ENCODE measurements at places on chromosomes 2 and 18.
A peak's percentile ranks its signal among the peaks of the same experiment; 100 is the strongest.

- DNase-seq: no peak
Observed at GRCh38 chr18:78727877-78728783, 251.5 kb upstream of the SALL3 start.

GRCh38 chr2:156447761-156448160 is 11.6 kb downstream of the GPD2 start:
- no peak for DNase-seq

- no peak for DNase-seq
Observed at GRCh38 chr18:49645841-49646351, 84.0 kb downstream of the LIPG start.

- DNase-seq: no peak
Observed at GRCh38 chr2:38432820-38433606, 55.9 kb upstream of the ATL2 start.

- DNase-seq: no peak
Observed at GRCh38 chr2:47033102-47033880, 117.7 kb upstream of the MCFD2 start.

- DNase-seq: no peak
Observed at GRCh38 chr2:153394247-153394646, 84.3 kb downstream of the RPRM start.

DNA sequence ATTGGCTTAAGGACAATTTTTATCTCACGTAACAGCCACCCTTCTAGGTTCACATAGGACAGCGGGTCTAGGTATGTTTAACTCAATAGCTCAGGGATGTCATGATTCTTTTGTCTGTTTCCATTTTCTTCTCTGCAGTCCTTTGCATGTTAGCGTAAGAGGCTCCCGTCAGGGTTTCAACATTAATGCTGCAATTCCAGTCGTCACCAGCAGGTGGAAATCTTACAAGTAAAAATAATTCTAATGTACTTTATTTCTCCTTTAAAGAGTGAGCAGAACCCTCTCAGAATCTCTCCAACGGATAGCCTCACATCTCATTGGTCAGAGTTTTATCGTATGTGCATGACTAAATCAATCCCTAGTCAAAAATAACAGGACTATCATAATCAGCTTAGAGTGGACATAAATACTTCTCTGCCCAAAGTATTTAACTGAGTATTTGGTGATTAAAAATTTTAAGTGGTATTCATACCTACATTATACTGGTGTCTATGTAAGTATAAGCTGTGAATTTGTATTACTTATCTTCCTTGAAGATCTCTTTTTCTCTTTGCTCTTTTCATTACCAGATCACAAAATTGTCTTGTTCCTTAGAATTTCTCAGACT is 487.2 kb upstream of the GCFC2 start:
- peak; percentile 12 for DNase-seq

GRCh38 chr18:7000484-7001096 is 117.0 kb downstream of the LAMA1 start:
- DNase-seq: no peak

DNA sequence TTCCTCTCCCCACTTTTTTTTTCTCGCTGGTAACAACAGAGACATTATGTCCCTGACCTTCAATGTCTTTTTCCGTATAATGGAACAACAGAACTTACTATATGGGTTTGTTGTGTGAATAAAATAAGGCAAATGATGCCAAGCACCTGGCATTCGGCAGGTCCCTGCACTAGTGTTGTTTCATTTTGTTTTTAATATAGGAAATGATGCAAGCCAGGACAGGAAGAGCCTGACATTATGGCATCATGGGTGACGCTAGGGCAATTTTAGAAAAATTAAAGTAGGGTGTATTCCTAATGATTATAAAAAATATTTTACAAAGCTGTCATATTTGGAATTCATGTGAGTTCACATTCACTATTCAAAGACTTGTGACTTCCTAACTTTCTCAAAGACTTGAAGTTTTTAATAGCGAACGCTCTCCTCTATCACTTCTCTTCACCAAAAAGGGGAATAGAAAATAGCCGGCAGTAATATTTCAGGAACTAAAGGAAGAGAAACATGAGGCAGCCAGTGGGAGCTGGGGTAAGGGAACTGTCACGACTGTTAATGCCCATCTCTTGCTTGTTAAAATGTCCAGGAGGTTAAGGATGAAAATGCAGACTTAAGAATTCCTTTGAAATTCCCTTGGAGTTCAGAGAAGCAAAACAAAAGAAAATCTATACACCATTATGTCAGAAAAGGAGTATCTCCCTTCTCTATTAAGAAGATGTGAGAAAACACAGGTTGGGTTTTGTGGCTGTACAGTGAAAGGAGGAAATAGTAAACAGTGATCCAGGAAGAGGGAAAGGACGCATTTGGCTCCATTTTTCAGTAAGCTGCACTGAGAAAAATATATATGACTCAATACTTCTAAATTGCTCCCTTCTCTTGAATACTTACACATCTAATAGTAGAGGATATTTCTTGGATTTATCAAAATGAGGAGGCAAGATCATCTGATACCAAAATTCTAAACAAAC is 60.2 kb downstream of the DPP4 start:
- DNase-seq: no peak

GRCh38 chr2:191607096-191607495 is 70.8 kb upstream of the NABP1 start:
- DNase-seq: no peak

Measured in stimulated activated CD4-positive, alpha-beta T cell treated with anti-CD3 and anti-CD28 coated beads, Interleukin-1b, Interleukin-23, amount 100 ng/mL, for 24 hours (primary cell).